ENCODE measurements at places on chromosomes 1 and 21.

DNA sequence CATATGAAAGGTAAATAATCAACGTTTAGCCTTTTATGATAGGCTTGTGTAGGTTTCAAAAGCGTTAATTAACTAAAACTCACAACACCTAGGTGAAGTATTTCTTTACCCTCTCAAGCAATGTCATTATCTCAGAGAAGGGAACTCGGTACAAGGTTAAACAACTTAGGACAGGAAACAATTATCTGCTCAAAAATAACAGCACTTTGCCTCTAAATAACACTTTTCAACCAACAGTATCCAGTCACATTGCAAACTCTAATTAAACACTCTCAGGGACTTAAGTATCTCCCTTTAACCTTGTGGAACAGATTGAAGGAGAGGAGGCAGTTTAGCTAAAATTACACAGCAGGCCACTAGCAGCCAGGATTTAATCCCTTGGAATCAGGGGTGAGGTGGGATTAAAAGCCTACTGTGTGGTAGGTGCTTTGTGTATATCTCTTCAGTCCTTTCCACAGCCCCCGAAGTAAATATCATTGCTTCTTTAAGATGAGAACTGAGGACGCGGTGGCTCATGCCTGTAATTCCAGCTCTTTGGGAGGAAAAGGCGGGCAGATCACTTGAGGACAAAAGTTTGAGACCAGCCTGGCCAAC, 5.2 kb upstream of the AKNAD1 start:
- no peak for DNase-seq

GRCh38 chr1:29123053-29123886, 433 bp downstream of the TMEM200B start:
- DNase-seq, result peak; percentile 27

GRCh38 chr1:53826367-53826766, 11.7 kb downstream of the NDC1 start:
- no peak for DNase-seq

GRCh38 chr1:88488237-88488636, 195.8 kb upstream of the PKN2 start:
- DNase-seq, result no peak

DNA sequence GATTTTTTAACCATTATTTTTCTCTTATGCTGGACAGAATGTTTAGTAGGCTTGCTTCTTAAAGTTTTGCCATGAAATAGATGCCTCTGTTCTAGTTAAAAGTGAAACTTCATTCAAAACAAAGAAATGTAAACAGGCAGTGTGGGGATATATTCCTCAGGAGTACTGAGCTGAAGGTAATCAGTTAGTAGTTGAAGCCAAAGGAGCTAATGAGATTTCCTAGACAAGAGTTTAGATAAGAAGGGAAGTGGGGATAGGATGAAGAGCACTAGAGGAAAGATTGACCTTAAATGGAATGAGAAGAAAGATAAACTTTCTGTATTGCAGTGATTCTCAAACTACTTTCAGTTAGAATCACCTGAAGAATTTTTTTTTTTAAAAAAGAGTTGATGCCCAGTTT, 23.9 kb downstream of the PRRC2C start:
- no peak for DNase-seq

GRCh38 chr1:45718289-45718688, 30.3 kb downstream of the TMEM69 start:
- DNase-seq, result no peak

DNA sequence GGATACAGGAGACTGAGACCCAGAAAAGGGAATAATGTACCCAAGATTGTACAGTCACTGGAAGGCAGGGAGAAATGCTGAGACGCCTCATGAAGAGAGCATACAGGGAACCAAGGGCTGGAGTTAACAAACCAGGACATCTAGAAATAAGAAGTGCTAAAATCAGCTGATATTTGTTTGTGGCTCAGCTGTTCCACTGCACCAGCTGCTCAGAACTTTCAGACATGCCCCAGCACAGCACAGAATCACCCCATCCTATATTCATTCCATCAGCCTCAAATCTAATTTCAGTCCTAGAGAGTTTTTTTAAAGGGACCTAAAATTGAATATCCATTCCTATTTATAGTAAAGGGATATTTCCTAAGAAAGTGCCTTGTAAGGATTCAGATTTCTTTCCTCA, 60.2 kb downstream of the DAB1 start:
- no peak for DNase-seq

GRCh38 chr1:210236386-210236839, 3.8 kb downstream of the SERTAD4 start:
- no peak for DNase-seq
